ENCODE measurements at places on chromosomes 3 and 15. TPM values are rescaled to one million over a fixed set of nuclear protein-coding genes. Genes with fewer than 3 reads are reported as not detected.

Gene AKAP13
- 6.7 TPM for polyA plus RNA-seq

GRCh38 chr15:98676586-98677270 lies 28.4 kb downstream of the IGF1R start:
- DNase-seq: no peak

Gene TM4SF18
- polyA plus RNA-seq: 0.15 TPM

- DNase-seq: no peak
Measured at GRCh38 chr3:45943207-45943846, at the start of gene CXCR6. Gene CXCR6, plus strand, starts transcription at chr3:45943464. Its CDS starts 3,018 bp downstream, at chr3:45946482.

Gene LRRC31
- polyA plus RNA-seq: not detected

DNA sequence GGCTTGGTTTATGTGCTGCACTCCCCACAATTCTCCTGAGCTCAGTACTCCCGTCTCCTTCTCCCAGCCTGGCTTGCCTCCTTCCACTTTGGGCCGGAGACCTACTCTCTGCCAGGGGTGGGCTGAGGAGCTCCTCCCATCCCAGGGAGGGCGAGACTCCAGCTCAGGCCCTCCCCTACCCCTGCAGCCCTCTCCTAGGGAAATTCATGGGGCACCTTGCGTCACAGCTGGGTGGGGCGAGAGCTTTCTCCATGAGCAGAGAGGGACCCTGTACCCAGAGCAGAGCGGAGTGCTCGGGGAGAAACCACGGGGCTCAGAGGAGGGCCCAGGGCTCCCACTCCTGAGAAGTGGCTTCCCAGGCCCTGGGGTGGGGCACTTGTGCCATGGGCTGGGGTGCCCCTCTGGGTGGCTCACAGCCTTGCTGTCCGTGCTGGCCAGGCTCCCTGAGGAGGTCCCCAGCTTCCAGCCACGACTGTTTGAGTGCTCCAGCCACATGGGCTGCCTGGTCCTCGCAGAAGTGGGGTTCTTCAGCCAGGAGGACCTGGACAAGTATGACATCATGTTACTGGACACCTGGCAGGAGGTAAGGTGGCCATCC lies 13.3 kb downstream of the VILL start:
- DNase-seq: no peak

Data from HepG2 (cell line).